ENCODE measurements at places on chromosomes 4 and X.

GRCh38 chr4:153022241-153022715 is 86.2 kb downstream of the FHDC1 start:
- peaks cover 17% of the 10 kb centered on the region for H3K27me3 ChIP-seq
- no peak overlapping the region for H3K27ac ChIP-seq
- no peak overlapping the region for H3K4me3 ChIP-seq
- no peaks in the 10 kb centered on the region for H3K36me3 ChIP-seq

- H3K4me1 ChIP-seq: no peaks in the 10 kb centered on the region
- H3K27me3 ChIP-seq: no peaks in the 10 kb centered on the region
- H3K27ac ChIP-seq: no peak overlapping the region
Observed at GRCh38 chrX:63884821-63885790, 100.1 kb upstream of the ARHGEF9 start.

DNA sequence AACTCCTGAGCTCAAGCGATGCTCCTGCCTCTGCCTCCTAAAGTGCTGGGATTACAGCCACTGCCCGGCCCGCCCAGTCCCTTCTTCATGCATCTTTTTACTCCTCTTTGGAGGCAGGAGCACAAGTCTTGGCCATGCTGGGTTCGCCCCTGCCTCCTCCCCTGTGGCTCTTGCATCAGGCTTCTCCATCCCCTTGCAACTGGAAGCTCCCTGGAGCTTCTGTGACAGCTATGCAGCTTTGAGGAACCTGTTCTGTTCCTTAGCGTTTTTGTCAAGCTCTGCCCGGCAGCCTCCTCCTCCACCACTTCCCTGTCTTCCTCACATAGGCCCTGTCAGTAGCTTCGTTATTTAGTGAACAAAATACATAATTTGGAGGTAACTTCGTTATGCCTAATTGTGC is 73.9 kb downstream of the PSAPL1 start:
- DNase-seq: no peak
- no peak overlapping the region for H3K4me3 ChIP-seq
- no peaks in the 10 kb centered on the region for H3K4me1 ChIP-seq
- H3K27me3 ChIP-seq: peaks cover 15% of the 10 kb centered on the region
- no peak overlapping the region for H3K27ac ChIP-seq

- DNase-seq: no peak
- no peaks in the 10 kb centered on the region for H3K36me3 ChIP-seq
- no peaks in the 10 kb centered on the region for H3K4me1 ChIP-seq
- H3K4me3 ChIP-seq: no peak overlapping the region
- H3K27me3 ChIP-seq: no peaks in the 10 kb centered on the region
Observed at GRCh38 chr4:21888195-21888976, 60.2 kb downstream of the KCNIP4 start.

- no peak overlapping the region for H3K4me3 ChIP-seq
- H3K36me3 ChIP-seq: no peaks in the 10 kb centered on the region
- no peaks in the 10 kb centered on the region for H3K27me3 ChIP-seq
- H3K4me1 ChIP-seq: peaks cover 38% of the 10 kb centered on the region
- DNase-seq: no peak
Observed at GRCh38 chr4:147984065-147984777, 252.3 kb downstream of the ARHGAP10 start.

GRCh38 chr4:144499777-144500176 is 146.2 kb upstream of the HHIP start:
- H3K27ac ChIP-seq: no peak overlapping the region
- H3K36me3 ChIP-seq: no peaks in the 10 kb centered on the region
- no peaks in the 10 kb centered on the region for H3K4me1 ChIP-seq
- no peak for DNase-seq

GRCh38 chr4:92050875-92051274 is 252.9 kb upstream of the GRID2 start:
- H3K4me1 ChIP-seq: no peaks in the 10 kb centered on the region
- no peak overlapping the region for H3K27ac ChIP-seq
- DNase-seq: no peak
- no peak overlapping the region for H3K4me3 ChIP-seq
- no peaks in the 10 kb centered on the region for H3K36me3 ChIP-seq
- H3K27me3 ChIP-seq: no peaks in the 10 kb centered on the region

- H3K36me3 ChIP-seq: no peaks in the 10 kb centered on the region
- no peak overlapping the region for H3K4me3 ChIP-seq
- no peak overlapping the region for H3K27ac ChIP-seq
- DNase-seq: no peak
- no peaks in the 10 kb centered on the region for H3K27me3 ChIP-seq
Observed at GRCh38 chr4:166252487-166253402, 379.7 kb downstream of the TLL1 start.

GRCh38 chrX:22664826-22665225 is 334.9 kb upstream of the DDX53 start:
- H3K4me3 ChIP-seq: no peak overlapping the region
- H3K4me1 ChIP-seq: no peaks in the 10 kb centered on the region
- H3K27ac ChIP-seq: no peak overlapping the region
- no peaks in the 10 kb centered on the region for H3K27me3 ChIP-seq
- no peaks in the 10 kb centered on the region for H3K36me3 ChIP-seq
- DNase-seq: no peak

GRCh38 chr4:99856166-99856565 is 38.1 kb downstream of the LAMTOR3 start:
- no peak overlapping the region for H3K4me3 ChIP-seq
- H3K4me1 ChIP-seq: peaks cover 18% of the 10 kb centered on the region
- H3K27ac ChIP-seq: peak overlapping the region; percentile 10
- H3K36me3 ChIP-seq: peaks cover 3% of the 10 kb centered on the region
- no peak for DNase-seq

DNA sequence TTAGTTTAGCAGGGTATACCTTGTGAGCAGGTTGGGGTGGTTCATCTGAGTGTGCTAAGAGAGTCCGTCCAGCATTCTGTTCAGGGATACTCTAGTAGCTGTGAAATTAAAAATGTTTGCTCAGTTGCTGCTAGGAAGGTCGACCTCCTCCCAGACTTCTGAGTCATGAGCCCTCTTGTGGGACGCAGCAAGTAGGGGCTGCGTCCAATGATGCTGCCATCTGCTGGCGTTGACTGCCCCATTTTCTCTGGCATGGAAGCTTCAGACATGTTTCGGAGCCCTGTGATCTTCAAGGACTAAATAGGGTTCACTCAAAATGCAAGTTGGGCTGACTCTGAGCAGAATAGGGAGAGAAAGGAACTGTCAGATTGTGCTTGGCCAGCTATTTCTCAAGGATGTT is 201.0 kb upstream of the ARSJ start:
- no peaks in the 10 kb centered on the region for H3K4me1 ChIP-seq
- no peak overlapping the region for H3K27ac ChIP-seq
- DNase-seq: no peak
- H3K27me3 ChIP-seq: no peaks in the 10 kb centered on the region
